ENCODE measurements at places on chromosomes 2 and 18.

GRCh38 chr18:3520230-3521085 is 70.5 kb downstream of the TGIF1 start:
- DNase-seq, result no peak

- no peak for DNase-seq
Observed at GRCh38 chr2:159046966-159047365, 78.5 kb downstream of the TANC1 start.

DNA sequence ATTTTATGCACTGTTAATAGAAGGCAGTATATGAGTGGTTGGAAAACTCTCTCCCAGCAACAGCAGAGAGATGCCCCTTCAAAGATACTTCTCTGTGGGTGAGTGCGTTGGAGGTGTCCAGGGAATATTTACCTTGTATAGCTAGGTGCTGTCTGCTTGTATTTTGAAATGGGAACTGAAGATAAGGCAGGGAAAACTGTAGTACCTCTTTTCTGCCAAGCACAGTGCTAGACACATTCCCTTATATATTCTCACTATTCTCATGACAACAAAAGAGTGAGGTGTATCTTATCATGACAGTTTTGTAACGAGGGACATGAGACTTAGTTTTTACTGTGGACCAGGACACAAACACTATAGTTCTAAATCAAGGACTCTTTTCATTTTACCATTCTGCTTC is 2.1 kb downstream of the TTC39C start:
- no peak for DNase-seq

GRCh38 chr18:56953428-56954198 is 193.3 kb upstream of the BOD1L2 start:
- no peak for DNase-seq

- no peak for DNase-seq
Observed at GRCh38 chr2:84931384-84931821, 25.9 kb downstream of the TMSB10 start.

DNA sequence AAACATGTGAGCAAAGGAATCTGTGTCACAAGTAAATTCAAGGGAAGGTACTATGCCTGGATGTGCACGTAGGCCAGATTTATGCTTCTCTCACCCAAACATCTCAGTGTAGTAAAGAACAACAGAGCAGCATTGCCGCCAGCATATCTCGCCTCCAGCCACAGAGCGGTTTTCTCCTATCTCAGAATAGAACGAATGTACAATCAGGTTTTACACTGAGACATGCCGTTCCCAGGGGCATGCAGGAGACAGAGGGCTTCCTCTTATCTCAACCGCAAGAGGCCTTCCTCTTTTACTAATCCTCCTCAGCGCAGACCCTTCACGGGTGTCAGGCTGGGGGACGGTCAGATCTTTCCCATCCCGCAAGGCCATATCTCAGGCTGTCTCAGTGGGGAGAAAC is 175.3 kb downstream of the RPIA start:
- no peak for DNase-seq

- no peak for DNase-seq
Observed at GRCh38 chr18:43108882-43109281, 6.6 kb downstream of the RIT2 start.

All from tibial nerve (tissue), 4 donors.